NCI-H187 (cell line): ENCODE measurements at places on chromosomes 7 and 10.

DNA sequence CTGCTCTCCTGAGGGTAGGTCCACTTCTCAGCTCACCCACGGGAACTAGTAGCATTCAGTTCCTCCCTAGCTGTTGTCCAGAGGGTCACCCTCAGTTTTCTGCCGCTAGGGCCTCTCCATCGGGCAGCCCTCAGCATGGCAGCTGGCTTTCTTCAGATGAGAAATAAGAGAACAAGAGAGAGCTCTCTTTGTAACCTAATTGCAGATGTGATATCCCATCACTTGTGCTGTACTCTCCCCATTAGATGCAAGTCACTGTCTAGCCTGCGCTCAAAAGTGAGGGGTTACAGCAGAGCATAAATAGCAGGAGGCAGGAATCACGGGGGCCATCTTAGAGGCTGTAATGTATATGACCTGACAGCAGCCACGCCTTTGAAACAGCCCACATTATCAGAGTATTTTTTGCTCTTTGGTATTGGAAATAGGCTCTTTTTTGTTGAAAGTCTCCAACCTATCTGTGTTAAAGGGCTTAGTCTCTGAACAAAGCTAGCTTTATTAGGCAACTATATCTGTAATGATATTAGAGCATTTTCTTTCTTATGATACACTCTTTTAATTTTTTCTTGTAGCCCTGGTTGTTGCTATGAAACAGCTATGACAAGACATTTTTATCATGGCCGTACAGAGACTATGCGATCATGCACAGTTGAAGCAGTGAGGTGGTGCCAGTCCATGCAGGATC is 45.7 kb downstream of the CROT start:
- no peak for DNase-seq

DNA sequence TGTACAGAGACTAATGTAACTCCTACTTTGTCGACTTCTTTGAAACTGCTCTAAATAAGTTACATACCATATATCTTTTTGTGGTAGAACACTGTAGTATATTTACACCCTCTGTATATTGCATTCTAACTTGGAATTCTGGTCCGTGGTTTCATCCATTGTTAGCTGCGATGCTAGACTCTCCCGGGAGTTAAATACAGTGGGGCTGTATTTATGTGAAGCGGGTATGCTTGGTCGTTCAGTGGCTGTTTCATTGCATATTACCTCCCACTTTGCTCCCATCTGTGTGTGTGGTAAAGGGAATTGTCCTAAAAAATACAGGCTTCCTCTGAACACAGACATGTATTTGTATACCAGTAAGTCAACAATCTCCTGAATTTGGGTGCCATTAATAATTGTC is 231.1 kb downstream of the SLC25A13 start:
- no peak for DNase-seq

- DNase-seq: no peak
Observed at GRCh38 chr7:130139193-130139960, 65.8 kb downstream of the TMEM209 start.

GRCh38 chr7:155692317-155692716 is 47.9 kb downstream of the RBM33 start:
- no peak for DNase-seq

DNA sequence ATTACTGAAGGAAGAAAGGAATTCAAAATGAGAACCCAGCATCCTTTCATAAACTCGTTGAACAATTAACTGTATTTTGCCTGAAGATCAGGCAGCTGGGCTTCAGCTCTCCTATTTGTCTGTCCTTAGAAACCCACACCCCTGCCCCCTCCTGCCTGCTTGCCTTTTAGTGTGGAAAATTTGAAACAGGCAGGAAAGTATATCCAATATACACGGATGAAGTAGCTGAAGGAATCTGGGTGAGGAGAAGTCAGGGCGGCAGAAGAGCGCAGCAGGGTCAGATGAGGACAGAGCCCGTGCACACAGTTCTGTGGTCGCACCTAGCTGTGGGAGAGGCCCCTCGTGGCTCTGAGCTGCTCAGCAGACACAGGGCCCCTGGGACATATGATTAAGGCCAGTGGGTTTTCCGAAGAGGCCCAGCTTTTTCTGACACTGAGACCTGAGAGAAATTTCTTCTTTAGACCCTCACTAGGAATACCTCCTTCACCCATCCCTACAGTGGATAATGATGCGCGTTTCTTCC is 87.9 kb downstream of the ACTR3B start:
- no peak for DNase-seq

DNA sequence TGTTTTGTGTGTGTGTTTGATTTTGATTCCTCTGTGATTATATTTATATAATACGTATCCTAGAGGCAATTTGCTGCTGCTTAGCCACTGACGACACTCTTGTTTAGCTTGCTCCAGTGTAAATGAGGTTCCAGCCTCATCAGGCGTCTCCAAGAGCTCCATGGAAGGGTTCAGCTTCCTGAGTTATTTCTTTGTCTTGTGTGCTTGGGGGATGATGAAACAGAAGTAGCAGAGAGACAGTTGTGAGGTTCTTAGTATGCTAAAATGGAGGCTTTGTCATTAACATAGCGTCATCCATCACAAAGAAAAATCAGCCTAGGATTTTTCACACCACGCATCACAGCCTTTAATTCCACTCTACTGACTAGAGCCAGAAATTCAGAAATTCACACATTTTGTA is 85.1 kb downstream of the KLF6 start:
- no peak for DNase-seq

GRCh38 chr7:108463613-108464012 is 7.4 kb upstream of the NRCAM start:
- DNase-seq: no peak

DNA sequence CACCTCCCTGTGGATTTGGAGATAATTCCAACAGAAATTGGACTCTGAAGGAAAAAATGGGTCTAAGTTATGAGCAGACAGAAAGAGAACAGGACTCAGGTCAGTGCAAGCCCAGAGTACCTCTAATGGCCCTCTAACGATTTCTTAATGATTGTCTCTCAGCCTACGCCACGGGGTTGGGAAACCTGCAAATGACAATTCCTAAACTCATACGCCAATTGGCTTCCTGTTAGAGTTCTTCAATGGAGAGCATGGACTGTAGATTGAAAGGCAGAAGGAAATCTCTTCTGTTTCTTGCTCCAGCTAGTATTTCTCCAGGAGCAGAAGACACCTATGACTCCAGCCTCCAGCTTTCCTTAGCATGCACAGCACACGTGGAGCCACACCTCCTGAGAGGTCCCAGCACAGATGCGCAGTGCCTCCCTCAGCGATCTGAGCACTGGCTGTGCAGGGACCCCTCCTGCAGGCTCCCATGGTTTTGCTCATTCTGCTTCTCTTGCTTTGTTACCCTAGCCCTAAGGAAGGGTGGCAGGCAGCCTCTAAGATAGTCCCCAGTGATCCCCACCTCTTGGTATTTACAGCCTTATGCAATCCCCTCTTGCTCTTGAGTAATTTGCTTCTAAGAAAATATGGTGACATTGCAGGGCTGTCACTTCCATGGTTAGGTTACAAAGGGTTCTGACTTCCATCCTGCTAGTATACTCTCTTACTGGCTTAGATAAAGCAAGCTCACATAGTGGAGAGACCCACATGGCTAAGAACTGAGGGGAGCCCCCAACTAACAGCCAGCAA is 30.1 kb downstream of the DENND11 start:
- DNase-seq: no peak

- no peak for DNase-seq
Observed at GRCh38 chr10:34728361-34728760, 86.7 kb downstream of the PARD3 start.

- no peak for DNase-seq
Observed at GRCh38 chr10:69953851-69954250, 98.8 kb upstream of the MACROH2A2 start.

- no peak for DNase-seq
Observed at GRCh38 chr7:88259656-88260380, 40.0 kb upstream of the SRI start.

GRCh38 chr7:4159761-4160554 is 522.1 kb upstream of the FOXK1 start:
- DNase-seq: no peak

DNA sequence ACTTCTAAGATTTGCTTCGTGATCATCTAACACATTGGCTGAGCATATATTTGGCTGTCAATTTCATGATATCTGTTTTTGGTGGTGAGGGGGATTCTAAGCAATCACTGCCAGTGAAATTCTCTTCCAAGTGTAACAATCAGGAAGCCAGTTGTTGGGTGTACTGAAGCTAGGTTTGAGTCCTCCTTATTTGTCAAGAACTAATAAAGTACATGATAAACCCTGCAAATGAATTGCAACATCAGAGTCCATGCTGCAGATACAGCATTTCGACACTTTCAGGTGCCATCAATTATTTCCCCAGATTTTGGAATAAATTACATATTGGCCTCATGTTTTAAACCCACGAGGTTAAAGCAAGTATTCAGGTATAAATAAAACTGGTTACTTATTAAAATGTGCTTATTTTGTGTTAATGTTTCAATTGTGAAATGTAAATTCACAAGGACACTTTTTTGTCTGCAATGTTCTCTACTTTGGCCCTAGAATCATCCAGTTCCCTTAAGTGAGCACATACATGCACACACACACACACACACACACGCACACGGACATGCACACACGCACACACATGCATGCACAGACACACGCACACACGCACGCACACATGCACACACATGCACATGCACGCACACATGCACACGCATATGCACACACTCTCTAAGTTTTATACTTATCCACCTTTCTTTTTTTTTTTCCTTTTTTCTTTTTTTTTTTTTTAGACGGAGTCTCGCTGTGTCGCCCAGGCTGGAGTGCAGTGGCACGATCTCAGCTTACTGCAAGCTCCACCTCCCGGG is 510.2 kb upstream of the KLF6 start:
- no peak for DNase-seq

- DNase-seq: no peak
Observed at GRCh38 chr10:131310142-131310541, 1.4 kb downstream of the TCERG1L start.

DNA sequence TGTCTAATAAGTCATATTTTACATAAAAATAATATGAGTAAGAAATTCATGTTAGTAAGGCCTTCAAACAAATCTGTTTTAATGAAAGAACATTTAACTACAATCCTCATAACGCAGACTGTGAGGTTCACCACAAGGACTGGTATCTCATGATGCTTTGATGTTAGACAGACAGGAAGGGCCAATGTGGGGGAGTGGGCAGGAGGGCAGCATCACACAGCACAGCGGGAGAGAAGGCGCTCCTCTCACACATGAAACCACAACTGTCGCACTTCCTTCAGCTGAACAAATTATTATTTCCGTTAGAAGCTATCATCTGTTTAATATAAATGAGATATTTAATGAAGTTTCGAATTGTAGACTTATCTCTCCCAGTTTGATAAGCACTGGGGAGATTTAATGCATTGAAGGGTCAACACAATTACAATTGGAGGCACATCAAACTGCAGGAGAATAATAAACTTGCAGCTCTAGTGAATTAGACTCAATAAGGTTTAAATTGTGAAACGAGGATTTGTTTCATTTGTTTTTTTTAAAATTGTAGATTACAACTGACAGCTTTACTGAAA is 466.1 kb downstream of the PARD3 start:
- no peak for DNase-seq

DNA sequence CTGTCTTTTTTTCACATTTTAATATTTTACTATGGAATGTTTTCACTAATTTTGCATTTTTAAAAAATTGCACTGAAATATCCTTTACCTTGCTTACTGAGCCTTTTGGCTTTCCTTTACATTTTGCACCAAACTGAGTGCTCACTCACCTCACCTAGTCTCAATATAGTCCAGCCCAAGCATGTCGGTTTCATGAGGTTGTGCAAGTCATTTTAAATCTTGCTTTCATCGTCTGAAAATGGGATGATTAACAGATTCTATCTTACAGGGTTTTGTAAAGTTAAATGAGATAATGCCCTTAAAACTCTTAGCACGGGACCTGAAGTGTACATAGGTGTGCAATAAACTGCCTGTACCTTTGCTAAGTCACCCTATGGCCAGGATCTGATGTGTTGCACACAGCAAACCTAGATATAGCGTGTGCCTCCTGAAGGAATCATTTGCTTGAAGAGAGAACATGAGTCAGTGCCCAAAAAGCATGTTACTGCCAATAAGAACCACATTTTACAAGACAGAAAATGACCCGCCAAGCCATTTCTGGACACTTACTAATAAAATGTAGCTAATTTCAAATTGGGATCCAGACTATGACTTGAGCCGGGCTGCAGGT is 199.8 kb downstream of the JCAD start:
- no peak for DNase-seq

DNA sequence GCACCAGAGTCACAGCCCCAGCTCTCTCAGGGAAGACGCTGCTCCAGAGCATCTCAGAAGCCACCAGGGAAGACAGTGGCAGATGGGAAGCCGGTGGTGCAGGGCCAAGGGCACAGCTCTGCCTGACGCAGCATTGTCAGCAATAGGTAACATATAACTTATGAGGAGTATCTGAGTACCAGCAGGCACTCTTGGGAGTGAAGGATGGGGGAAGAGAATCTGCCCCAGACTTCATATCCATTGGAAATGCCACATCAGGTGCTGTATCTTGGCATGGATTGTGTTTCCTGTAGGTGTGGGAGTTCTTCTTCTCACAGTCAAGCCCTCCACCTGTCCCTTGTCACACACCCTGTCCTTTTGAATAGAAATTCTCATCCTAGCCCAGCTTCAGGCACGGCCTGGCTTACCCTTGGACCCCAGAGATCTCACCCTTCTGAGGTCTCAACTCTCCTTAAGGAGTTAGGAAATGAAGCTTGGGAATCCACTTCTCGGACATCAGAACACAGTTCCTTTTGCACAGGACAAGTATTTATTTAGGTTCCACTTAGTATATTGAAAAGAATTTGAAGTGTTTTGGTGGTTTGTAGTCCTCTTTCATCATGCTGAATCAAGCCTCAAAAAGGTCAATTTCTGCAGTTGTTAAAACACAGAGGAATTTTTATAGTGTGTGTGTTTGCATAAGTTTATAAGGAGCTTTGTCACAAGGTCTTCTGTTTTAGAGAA is 9.9 kb downstream of the EPDR1 start:
- no peak for DNase-seq

DNA sequence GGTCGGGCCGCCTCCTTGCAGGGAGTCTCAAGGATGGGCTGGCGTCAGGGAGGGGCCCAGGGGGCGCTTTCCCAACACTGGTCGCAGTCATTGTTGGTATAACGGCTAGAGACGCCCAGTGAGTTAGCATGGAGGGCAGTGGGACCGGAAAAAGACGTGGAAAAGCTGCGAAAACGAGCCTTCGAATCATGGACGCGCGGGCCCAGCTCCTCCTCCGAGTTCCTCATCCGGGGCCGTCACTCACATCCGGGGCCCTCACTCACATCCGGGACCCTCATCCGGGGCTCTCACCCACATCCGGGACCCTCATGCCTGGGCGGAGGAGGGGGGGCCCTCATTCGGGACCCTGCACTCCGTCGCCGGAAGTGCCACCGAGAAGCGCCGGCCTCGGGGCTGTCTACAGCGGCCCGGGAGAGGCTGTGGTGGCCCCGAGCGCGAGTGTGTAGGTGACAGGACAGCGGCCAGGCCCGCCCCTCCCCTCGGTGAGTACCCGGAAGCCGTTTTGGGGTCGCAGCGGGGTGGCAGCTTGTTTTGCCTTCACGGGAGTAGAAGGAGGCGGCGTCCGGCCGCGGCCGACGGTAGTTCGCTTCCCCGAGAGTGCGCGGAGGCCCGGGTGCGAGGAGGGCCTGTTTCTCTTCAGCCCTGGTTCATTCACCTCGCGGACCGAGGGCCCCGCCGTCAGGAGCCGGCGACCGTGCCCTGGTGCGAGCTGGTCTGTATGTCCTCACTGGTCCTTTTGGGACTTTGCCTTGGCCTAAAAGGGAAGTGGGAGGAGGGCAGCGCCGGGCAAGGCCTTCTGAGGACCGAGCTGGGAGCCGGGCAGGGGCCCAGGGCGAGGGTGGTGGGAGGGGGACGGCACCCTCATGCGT is at the start of gene ZNF655:
TSS of gene ZNF655 (plus strand) at position 337 of the 869 bp plus-strand sequence. CDS start 1,918 bp downstream, outside the sequence.
- DNase-seq: peak; percentile 81
